SK-N-SH treated with all-trans-retinoic acid at 6 μM for 48 hours (cell line): ENCODE measurements at places on chromosomes 1 and 21.
A peak's percentile ranks its signal among the peaks of the same experiment; 100 is the strongest.

DNA sequence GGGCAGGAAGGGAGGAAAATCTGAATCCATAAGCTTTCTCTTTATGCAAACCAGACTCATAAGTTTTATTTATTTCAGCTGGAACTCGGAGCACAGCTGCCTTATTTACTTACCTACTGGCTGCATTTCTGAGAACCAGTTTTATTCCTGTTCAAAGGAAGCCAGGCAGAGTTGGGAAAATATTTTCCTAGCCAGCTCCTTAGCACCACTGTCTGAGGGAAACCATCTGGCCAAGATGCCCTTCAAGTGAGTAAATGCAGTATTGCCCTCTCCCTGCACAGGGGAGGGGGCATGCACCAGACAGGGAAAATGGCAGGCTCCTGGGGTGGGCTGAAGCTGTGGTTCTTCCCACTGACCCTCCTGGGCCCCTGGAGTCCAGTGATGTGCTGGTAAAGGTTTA, 28.9 kb upstream of the FMOD start:
- 0 out of 3 replicates have a peak, but pooled peaks have one; percentile 21 for ATAC-seq

DNA sequence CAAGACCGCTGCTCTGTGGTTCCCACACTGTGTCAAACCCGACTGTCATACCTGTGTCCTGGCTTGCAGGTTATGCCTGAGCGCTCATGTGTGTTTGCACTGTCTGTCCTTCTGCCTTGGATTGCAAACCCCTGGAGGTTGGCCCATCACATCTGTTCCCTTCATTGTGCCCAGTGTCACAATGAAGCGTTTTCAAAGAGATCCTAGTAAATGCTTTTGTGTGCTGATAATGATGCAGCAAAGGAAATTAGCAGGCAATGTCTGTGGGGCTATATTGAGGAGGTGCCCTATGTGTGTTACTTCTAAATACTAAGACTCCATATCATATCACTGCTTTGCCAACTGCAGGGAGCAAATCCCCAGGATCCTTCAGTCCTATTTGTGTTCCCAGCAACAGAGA, 424.4 kb upstream of the NFIA start:
- no peak for ATAC-seq

- no peak for ATAC-seq
These were observed 52.5 kb downstream of the NFASC start for GRCh38 chr1:204923201-204923600.

DNA sequence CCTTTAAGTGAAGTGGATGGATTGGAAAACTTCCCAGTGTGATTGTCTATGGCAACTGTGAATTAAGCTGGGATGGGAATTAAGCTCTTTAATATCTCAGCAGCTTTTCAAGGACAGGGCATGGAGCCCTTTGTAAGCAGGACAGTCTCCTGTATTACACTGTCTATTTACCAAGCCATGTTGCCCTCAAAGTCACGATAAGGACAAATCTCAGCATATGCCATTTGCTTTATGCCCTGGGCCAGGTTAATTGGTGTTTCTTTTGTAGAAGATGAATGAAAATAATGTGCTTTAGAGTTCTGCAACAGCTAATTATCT, 17.6 kb downstream of the UTP25 start:
- no peak for ATAC-seq

- ATAC-seq = peak; percentile 78
These were observed 21.5 kb downstream of the RAP1GAP start for GRCh38 chr1:21647431-21648351.

DNA sequence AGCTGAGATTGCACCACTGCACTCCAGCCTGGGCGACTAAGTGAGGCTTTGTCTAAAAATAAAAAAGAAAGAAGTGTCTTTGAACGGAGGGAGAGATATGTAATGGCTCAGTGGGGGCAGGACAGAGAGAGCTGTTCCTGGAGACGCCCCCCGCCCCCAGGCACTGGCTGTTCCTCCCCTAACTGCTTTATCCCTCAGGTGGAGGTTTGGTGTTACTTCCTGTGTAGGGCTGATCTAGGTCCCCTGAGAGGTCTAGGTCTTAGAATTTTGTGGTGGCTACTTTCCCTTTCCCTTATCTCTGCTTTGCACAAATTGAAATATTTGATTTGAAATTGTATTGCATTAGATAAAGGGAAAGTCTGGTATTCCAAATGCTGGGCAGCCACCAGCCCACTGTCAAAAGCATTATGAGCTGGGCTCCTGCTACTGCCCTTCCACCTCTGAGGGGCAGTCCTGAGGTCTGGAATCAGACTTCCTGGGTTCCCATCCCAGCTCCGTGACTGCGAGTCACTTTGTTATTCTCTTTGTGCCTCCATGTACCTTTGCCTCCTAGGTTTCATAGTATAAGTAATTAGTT, 134.8 kb upstream of the KIF26B start:
- ATAC-seq = no peak

GRCh38 chr1:168643152-168643551, 66.7 kb downstream of the XCL1 start:
- no peak for ATAC-seq
